Panc1 (cell line): ENCODE measurements at places on chromosomes 16 and 17. TPM values are rescaled to one million over a fixed set of nuclear protein-coding genes. Genes with fewer than 3 reads are reported as not detected.

- DNase-seq: no peak
Observed at GRCh38 chr17:652314-652713, 62.3 kb downstream of the VPS53 start.

- DNase-seq: no peak
Observed at GRCh38 chr17:37440424-37440823, 33.7 kb downstream of the TADA2A start.

DNA sequence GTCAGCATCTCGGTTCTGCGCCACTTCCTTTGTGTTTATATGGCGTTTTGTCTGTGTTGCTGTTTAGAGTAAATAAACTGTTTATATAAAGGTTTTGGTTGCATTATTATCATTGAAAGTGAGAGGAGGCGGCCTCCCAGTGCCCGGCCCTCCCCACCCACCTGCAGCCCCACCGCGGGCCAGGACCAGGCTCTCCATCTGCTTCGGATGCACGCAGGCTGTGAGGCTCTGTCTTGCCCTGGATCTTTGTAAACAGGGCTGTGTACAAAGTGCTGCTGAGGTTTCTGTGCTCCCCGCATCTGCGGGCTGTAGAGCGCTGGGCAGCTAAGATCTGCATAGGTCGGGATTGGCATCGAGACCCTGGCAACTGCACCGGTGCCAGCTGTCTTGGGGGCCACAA lies 8.2 kb upstream of the BAIAP3 start:
- DNase-seq: no peak

- no peak for DNase-seq
Observed at GRCh38 chr17:78034429-78035091, 76.1 kb downstream of the TNRC6C start.

- DNase-seq: no peak
Observed at GRCh38 chr17:47736501-47737495, 3.8 kb downstream of the TBX21 start.

The IL17C gene
- total RNA-seq: not detected

The SLC6A4 gene
- total RNA-seq: not detected

The RHBDL1 gene
- 6.6 TPM for total RNA-seq

The ADAM11 gene
- 3.5 TPM for total RNA-seq

The CTRB1 gene
- total RNA-seq: 2.7 TPM
